ENCODE measurements at places on chromosomes 5 and 9.

DNA sequence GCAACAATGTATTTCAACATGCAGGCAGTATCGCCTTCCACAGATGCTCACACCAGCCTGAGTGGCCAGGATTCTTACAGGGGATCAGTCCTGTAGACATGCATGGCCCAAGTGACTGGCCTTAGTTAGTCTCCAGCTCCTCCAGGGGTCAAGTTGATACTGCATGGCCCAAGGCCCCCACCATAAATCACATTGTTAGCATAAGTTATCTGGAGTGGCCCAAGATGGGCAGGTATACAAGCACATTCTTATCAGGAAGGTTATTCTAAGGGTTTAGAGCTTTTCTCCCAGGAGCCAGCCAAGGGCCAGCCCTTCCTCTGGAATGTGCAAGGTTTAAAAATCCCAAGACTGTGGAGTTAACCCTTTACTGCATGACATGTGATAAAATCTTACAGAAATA is 230.9 kb upstream of the NFIL3 start:
- DNase-seq: no peak

- DNase-seq: no peak
Observed at GRCh38 chr5:96924016-96924443, 11.8 kb upstream of the LNPEP start.

DNA sequence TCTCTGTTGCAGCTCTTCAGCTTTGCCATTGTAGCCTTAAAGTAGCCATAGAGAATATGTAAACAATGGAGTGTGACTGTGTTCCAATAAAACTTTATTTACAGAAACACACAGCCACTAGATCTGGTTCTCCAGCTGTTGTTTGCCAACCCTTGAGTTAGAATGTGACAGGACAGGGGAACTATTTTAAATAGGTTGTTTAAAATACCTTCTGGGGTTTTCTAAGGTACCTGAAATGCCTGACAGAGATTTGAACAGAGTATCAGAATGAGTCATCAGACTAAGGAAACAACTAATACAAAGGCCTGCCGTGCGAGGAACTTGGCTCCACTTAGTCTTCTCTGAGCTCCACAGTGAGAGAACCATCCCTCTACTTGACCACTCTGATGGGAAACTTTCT is 85.4 kb downstream of the HSD17B4 start:
- DNase-seq: no peak

DNA sequence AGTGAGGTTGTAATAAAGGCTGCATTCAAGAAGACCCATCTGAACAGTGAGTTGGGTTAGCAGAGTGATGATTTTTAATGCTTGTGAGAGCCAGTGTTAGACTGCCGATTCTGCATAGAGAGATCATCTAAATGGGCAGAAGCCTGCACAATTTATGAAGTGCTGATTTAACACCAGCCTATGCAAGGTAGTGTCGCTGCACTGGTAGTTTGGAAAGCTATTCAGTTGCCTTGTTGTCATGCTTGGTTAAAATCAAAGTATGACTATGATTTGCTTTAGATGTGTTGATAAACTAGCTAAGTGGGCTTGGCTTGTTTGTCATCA is 379 bp upstream of the LRRTM2 start:
- DNase-seq: no peak

DNA sequence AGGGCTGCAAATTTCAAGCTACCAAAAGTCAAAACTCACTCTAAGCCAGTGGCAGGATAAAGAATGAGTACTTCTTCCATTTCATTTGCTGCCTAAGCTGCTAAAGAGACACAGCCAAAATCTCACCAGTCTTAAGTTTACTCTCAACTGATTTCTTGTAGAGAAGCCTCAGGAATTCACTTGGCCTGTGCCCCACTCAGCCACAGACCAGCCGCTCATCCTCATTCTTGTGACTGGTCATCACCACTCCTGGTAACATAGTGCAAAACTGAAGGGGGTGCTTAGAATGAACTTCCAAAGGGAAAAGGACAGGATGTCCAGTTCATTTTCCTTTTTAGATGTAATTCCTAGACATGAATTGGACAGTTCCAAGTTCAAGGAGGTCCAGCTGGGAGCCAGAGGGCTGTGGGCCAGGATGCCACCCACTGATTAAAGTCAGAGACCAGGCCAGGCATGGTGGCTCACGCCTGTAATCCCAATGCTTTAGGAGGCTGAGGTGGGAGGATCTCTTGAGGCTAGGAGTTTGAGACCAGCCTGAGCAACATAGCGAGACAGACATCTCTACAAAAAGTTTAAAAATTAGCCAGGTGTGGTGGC is 72.7 kb upstream of the RANBP3L start:
- no peak for DNase-seq

Measured in iPS DF 6.9 (cell line).